Frontal cortex (tissue), 4 donors: ENCODE measurements at places on chromosomes 6 and 20. TPM values are rescaled to one million over a fixed set of nuclear protein-coding genes. Genes with fewer than 3 reads are reported as not detected.
A peak's percentile ranks its signal among the peaks of the same experiment; 100 is the strongest.

DNA sequence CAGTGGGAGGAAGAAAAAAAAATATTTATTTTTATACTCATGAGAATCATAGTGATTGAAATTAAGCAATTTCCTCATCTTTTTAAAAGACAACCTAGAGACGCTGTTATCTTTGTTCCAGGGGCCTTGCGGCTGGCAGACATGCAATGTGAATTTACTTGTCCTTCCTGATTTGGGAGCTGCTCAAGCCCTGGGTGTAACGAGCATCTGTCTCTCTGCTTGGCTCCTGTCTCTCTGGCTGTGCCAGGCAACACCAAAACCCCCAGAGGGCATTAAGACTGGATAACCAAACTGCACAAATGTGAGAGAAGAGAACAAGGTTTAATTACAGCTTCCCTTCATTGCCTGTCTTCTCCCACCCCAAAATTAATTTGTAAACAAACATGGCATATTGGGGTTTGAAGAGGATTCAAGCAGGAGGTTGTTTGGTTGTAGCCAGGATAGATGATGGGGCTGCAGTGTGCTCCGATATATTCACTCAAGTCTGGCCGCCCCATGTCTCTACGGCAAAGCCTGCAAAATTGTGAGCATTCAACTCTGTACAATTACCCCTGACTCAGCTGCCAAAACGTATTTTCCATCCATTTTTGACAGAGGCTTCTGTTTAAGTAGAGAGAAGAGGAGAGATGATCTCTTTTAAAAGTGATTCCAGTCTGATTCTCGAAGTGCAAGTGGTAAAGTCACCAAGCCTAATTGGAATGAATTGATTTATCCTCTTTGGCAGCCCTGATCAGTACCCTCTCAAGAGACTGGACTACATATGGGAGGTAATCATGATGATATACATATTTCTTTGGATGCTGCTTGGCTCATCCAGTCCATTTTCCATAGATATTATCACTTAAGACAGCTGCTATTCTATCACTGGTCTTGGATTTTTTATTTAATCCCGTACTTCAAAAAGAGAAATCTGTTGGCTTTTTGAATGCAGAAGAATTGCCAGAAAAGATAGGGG is 170.2 kb downstream of the SLC24A3 start:
- DNase-seq: no peak

DNA sequence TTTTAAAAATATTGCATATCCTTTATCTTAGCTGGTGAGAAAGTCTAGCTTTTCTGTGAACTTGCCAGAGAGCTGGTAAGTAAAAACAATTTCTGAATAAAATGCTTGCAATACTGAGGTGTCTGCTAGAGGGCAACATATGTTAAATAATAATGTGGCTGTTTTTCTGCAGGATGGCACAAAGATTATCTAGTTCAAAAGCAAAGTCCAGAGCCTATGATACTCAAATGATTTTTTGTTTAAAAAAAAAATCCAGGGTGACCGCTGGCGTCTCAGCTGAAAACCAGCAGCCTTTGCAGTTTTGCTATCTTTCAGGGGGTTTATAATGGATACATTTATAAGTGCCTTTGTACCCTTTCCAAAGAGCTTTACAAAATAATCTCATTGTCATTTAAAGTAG is 194.9 kb downstream of the PHACTR1 start:
- DNase-seq: peak; percentile 21

GRCh38 chr20:7911586-7912330 is 28.5 kb downstream of the HAO1 start:
- no peak for DNase-seq

GRCh38 chr20:1119128-1119505 is 715 bp downstream of the PSMF1 start:
- DNase-seq: no peak

GRCh38 chr6:166008441-166009369 is 158.9 kb downstream of the TBXT start:
- DNase-seq: no peak

GRCh38 chr6:342832-343179 is 48.7 kb upstream of the IRF4 start:
- DNase-seq: no peak

GRCh38 chr6:9083108-9083507 is 647.8 kb upstream of the SLC35B3 start:
- no peak for DNase-seq

DNA sequence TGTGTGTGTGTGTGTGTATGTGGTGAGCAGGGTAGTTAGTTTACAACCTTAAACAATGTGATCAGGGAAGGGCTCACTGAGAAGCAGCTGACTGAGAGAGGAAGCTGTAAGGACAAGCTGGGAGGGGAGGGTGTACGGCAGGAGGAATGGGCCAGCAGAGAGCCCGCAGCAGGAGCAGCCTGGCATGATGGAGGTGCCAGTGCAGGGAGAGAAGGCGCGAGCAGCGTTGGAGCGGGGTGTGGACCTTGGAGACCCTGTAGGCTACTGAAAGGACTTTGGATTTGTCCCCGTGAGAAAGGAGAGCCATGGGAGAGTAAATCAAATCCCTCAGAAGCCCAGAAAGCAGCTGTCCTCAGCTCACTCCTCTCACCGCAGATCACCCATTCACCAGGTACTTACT is 18.5 kb downstream of the FAM209B start:
- no peak for DNase-seq

GRCh38 chr6:132902901-132903300 is 88.5 kb downstream of the RPS12 start:
- no peak for DNase-seq

- DNase-seq: no peak
These were observed 448.3 kb upstream of the HSF2 start for GRCh38 chr6:121951123-121951522.

GRCh38 chr6:22556266-22556665 is 13.1 kb upstream of the HDGFL1 start:
- DNase-seq: no peak

- no peak for DNase-seq
These were observed 48.4 kb downstream of the CEP43 start for GRCh38 chr6:167047554-167047953.

GRCh38 chr20:35988910-35989463 is 20.6 kb downstream of the CNBD2 start:
- no peak for DNase-seq

GRCh38 chr6:33235221-33235634 is 26.9 kb downstream of the RING1 start:
- no peak for DNase-seq

DNA sequence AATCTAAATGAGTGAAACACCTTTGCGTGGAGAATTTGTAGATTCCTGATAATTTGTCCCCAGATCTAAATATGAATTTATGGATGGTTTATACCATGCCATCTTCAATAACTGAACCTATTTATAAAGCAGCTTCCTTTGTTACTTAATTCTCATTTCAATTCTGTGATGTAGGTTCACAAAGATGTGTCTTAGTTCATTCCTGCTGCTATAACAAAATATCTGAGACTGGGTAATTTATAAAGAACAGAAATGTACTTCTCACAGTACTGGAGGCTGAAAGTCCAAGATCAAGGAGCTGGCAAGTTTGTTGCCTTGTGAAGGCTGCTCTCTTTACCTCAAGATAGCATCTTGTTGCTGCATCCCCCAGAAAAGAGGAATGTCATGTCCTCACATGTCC is 2.1 kb upstream of the TFB1M start:
- DNase-seq: no peak

DNA sequence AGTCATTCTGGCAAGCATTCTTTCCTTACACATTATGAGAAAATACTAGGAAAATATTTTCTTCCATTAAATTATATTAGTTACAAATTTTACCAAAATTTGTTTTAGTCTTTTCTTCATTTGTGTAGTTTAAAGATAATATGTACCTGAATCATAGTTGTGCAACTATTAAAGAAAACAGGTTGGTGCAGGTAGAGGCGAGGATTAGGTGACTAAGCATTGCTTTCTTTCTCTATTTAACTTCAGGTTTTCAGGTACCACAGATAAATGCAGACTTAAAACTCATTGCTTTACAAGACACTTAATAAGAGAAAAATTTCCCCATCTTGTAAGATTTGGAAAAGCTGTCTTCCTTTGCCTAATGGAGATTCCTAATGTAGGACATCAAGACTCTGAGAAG is 1175.5 kb upstream of the ADGRB3 start:
- DNase-seq: no peak

DNA sequence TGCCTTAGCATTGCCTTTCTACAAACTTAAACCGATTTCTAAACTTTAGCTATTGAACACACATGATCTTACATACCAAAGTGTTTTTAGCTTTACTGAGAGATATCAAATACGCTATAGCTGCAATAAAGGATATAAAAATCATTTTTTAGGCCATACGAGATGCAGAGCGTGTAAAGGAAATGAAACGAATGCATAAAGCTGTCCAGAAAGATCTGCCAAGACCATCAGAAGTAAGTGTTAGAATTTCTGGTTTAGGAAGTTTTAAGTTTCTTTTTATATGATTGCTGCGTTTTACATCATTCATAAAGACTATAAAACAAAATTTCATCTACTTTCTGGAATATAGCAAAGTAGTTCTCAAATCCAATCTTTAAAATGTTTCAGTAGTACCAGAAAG is 38.4 kb downstream of the CDC5L start:
- no peak for DNase-seq

DNA sequence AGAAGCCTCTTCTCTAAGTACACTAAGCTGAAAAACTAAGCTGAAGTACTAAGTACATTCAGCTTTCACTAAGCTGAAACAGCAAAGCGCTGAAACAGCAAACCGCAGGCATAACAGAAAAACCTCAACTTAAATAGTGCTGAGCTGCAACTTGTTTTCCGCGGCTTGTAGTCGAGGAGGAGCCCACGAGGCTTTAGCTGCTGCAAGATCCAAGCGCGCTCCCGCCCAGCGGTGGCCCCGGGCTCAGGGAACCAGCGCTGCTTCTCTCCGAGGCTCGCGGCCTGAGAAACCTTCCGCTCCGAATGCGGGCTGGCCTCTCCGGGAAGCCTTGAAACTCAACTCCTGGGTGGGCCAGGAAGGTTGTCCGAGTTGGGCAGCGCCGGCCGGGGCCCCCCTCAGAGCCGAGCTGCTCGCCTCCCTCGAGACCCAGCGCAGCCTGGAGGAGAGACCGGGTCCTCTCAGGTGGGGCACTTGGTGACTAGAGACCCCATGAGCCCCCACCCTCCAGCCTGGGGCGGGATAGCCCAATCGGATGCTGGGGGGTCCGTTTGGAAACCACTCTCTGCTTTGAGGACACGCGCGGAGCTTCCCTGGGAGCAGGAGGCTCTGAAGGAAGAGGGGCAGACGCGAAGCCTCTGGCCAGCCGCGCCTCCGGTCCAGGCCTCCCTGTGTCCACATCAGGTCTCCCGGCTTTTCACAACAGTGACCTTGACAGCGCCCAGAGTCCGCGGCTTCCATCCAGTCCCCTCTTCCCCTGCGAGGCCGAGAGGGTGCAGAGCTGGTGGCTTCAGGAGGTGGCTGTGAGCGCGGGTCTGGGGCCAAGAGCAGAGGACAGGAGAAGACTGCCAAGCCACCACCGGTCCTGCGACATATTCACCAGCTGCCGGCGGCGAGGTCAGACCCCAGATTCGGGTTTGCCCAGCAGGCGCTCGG is 38.1 kb upstream of the HLA-E start:
- no peak for DNase-seq

DNA sequence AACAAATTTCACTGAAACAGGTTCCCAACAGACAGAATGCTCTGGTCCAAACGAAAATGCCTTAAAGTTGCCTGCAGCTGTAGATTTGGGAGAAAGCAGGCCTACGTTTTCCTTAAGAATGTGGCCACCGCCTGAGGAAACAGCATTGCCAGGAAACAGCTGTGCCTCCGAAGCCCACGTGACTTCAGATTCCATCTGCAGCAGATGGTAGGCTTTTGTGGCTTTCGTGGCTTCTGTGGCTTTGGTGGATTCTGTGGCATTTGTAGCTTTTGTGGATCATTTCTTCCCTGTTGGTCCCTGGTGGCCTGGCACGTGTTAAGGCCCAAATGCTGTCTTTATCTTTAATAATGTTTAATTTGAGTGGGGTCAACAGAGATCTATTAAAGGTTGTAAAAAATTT is 222.9 kb downstream of the TTLL2 start:
- no peak for DNase-seq

GRCh38 chr6:33431880-33432541 is 12.1 kb downstream of the SYNGAP1 start:
- DNase-seq: no peak

GRCh38 chr6:158028421-158028820 is 46.8 kb downstream of the SYNJ2 start:
- DNase-seq: no peak

- DNase-seq: no peak
These were observed 6.4 kb downstream of the CEP43 start for GRCh38 chr6:167005350-167006159.

GRCh38 chr6:63245909-63246308 is 34.6 kb downstream of the FKBP1C start:
- DNase-seq: no peak

The HLA-DPA1 gene
- 1.6 TPM for total RNA-seq

The ANKRD6 gene
- 28.9 TPM for total RNA-seq

The PRRT1 gene
- 0.41 TPM for total RNA-seq

The CCDC170 gene
- total RNA-seq: 0.41 TPM

The CST7 gene
- total RNA-seq: not detected

The PARD6B gene
- 20.4 TPM for total RNA-seq

The RFX6 gene
- not detected for total RNA-seq

The PNPLA1 gene
- not detected for total RNA-seq

The GABRR1 gene
- total RNA-seq: not detected

The NR2E1 gene
- 6.1 TPM for total RNA-seq

The SMPD2 gene
- total RNA-seq: 4.9 TPM
